ENCODE measurements at places on chromosomes 6 and 20. TPM values are rescaled to one million over a fixed set of nuclear protein-coding genes. Genes with fewer than 3 reads are reported as not detected.

DNA sequence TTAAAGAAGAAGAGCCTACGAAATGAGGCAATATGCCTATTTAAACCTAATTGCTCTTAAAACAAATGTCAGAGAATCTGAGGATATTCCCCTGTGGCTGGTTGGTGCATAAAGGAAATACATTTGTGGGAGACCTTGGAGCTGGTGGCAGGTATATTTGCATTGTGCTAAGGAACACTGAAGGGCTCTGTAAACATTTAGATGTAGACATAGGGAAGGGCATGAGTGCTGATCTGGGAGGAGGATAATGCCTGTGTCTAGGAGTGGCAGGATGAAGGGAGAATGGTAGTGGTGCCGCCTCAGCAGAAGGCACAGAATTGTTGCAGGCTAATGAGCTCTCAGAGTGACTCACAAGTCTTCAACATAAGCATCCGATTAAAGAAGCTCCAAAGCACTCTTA lies 85.8 kb downstream of the CD164 start:
- DNase-seq: no peak

DNA sequence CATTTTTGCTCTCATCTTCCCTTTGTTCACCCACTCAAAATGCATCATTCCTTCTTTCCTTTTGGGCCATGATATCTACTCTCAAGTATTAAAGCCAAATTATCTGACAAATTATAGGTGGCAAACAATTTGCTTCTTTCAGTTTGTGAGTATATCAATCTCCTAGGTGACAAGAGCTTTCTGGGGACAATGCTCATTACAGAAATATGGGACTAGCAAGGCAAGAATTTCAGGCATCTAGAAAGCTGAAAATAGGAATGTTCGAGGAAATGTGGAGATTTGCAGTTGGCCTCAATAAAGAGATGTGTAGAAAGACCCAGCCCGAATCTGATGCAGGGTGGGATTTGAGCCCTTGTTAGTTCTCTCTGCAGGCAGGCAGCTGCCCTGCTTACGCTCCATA lies 71.8 kb downstream of the ALDH8A1 start:
- no peak for DNase-seq

DNA sequence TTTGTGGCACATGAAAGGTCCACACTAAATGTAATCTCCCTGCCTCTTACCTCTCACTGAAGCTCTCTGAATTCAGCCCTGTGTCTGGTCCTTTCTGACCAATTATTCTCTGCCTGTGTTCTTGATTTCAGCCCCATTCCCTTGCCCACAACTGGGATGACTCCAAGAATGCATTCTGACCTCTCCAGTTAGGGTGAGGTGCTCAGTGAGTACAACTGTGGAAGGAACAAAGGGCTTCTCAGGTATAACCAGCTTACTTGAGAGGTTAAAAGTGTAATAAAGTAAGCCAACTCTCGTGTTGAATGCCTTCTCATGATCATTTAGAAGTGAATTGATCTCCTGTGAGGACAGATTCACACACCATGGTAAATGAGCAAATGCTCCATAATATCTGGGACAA lies 88.1 kb downstream of the GCLC start:
- DNase-seq: no peak

- no peak for DNase-seq
Observed at GRCh38 chr6:12800120-12800519, 83.6 kb downstream of the PHACTR1 start.

- DNase-seq: no peak
Observed at GRCh38 chr6:131628726-131629125, 684 bp upstream of the MED23 start.

GRCh38 chr6:144479991-144480390 lies 194.9 kb downstream of the UTRN start:
- no peak for DNase-seq

DNA sequence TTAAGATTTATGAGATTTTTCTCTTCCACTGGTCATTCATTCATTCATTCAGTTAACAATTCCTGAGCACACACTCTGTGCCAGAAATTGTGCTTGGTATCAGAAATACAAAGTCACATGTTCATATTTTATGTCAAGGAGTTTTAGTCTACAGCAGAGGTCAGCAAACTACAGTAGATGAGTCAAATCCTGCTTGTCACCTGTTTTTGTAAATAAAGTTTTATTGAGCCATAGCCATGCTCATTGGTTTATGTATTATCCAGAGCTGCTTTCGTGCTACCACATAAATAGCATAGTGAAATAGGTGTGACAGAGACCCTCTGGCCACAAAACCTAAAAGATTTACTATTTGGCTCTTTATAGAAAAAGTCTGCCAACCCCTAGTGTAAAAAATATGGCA lies 46.8 kb downstream of the THEMIS start:
- no peak for DNase-seq

DNA sequence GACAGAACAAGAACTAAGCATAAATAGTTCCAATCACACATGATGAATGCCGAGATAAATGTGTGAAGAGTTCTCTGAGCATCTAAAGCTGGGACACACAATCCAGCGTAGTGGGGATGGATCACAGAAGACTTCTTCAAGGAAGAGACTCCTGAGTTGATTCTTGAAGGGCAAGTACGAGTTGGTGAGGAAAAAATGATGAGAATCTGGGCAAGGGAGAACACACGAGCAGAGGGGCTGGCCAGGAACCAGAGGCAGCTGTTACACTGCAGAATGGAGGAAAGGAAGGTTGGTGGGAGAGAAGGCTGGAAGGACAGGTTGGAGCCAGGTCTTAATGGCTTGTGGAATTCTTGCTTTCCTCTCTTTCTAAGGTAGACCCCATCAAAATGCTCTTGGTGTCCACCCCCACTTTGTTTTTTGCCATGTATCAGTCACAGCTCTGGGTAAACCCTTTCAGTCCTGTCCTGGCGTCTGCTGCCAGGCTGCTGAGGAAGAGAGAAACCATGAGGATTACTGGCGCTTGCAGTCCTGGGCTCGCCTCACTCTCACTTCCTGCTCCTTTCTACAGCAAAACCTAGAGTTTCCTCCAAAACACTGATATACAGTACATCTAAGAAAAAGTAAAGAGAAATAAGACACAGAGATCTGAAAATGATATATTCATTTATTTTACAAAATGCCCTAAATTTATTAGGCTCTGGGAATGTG lies 127.6 kb upstream of the FAM184A start:
- no peak for DNase-seq

DNA sequence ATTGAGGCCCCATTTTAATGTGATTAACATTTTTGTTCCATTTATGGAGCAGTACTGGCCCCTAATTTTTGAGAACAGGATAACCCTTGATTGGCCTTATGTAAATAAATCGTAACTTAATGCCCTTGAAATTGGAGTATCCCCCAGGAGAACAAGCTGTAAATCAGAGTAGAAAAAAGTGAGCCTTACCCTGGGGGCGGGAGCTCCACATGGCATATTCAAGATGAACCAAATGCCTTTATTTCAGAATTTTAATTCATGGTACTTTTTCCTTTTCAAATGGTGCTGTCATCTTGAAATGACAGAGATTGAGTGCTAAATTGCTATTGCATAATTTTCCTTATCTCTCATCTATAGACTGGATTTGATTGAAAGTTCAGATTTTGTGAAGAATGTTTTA lies 809.5 kb upstream of the FLRT3 start:
- no peak for DNase-seq

- DNase-seq: no peak
Observed at GRCh38 chr20:62887152-62887859, 25.7 kb upstream of the TCFL5 start.

GRCh38 chr6:3819161-3820110 lies 29.7 kb upstream of the FAM50B start:
- DNase-seq: no peak

- DNase-seq: no peak
Observed at GRCh38 chr6:20800229-20800628, 266.0 kb downstream of the CDKAL1 start.

- DNase-seq: no peak
Observed at GRCh38 chr6:25217829-25218228, 61.3 kb upstream of the CARMIL1 start.

DNA sequence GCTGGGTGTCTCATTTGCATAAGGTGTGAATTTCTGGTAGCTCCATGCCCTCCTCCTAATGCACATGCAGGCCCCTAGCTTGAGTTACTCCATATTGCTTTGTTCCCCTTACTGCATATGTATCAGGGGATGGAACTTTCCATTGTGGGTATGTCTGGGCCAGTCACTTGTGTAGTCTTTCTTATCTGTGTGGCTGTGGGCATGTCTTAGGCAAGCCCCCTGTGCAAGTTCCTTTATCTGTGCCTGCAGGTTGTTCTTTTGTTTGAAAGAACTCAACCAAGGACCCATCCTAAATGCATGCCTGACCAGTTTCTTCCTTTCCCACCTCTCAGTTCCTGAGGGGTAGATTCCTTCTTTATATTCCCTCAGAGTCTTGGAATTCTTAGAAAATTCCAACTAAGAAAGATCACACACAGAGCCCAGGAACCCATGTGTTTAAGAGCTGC lies 23.6 kb downstream of the MBOAT1 start:
- DNase-seq: peak; percentile 37

- no peak for DNase-seq
Observed at GRCh38 chr6:37139230-37139962, 30.6 kb upstream of the PIM1 start.

DNA sequence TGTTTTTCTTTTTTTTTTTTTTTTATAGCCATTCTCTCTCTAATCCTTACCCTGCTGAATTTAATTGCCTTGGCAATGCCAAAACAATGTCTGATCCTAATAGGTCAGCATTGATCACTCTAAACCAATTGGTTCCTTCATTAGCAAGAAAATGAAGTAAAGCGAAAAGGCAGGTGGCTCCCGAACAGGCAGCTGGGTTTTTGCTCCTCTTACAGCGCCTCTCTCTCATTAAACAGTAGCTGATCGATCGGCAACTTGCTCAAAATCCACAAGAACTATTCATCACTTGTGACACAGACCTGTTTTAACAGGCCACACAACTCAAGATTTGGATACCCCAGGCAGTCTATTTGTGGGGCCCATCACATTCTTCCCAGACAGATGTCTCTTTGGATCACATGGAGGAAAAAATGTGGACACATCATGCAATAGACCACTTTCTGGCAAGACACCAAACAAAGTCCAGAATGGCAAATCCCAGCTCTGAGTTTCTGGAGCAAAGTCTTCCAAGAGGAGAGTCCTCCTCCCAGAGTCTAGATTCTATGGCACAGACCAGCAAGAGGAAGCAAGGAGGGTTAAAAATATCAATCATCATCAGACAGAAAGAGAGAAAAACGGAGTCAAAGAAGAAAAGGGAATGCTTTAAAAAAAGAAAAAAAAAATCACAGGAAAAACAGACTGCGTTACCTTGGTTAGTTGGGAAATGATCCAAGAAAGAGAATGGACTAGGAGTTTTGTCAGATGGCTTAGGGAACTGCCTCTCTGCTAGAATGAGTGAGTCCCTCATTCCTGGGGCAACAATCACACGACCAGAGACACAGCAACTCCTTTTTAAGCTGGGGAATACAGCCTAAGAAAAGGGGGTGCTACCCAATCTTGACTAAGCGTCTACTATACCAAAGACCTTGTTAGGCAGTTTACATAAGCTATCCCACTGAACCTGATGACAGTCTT lies 247.8 kb downstream of the BTBD9 start:
- DNase-seq: no peak

DNA sequence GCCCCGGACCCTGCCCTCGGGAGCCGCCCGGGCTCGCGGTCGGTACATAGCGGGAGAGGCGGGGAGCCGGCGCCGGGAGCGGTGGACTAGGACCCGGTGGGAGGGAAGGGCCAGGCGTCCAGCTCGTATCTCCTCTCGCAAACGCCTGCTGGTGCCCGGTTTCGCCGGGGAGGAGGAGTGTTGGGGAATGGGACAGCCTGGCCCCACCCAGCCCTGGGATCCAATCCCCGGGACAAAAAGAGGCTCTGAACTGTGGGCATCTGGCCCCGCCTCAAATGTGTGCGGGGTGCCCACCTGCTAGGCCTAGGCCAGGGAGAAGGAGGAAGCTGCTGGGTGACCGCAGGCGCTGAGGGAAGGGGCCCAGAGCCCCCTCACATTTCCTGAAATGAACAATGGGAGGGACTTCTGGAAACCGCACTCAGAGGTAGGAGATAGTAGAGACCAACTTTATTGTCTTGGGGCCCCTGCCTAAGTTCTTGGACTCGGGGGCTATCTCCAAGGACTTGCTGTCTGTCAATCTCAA lies at the start of gene KCNK17:
TSS of gene KCNK17 (minus strand) at position 147 of the 523 bp plus-strand sequence. CDS start at position 48, 99 bp downstream.
- no peak for DNase-seq

GRCh38 chr6:32397252-32397920 lies 9.6 kb downstream of the BTNL2 start:
- no peak for DNase-seq

GRCh38 chr6:84801250-84801649 lies 36.9 kb upstream of the TBX18 start:
- DNase-seq: no peak

DNA sequence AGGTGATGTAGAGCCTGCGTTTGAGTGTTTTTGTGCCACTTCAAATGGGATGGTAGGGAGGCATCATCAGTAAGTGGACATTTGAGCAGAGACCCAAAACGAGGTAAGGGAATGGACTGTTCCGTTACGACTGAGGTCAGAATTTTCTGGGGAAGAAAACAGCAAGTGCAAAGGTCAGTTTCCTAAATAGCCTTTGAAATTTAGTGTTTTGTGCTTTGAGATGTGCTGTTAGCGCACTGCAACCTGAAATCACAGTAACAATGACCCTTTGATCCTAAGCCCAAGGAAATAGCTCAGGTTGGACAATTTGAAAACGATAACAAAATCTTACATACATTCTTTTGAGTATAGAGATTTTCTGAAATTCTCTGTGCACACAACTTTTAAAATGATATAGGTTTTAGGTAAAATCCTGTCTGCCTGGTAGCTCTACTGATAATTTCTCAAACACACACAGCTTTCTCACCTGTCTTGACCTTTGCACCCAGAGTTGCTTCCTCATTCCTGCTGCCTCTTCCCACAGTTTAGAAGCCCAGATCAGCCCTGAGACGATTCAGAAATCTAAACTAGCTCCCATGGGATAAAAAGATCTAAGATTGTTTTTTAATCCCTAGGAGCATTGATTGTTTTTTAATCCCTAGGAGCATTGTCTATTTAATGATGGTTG lies 22.1 kb downstream of the DCBLD1 start:
- DNase-seq: no peak

DNA sequence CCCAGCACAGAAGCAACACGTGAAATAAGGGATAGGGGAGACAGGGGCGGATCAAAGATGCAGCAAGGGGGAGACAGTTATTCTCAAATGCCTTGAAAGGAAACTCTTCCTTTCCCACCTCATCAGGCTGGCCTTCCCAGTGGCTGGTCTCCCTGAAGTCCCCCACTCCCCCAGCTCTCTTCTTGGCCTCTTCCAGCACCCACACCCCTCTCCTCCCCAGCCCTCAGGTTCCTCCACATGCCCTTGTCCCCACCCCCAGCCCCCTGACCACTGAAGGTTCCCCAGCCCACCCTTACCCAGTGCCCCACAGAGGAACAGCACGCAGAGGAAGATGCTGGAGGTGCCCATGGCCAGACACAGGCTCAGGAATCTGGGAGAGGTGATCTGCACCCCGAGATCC lies 1.7 kb upstream of the LY6G6D start:
- no peak for DNase-seq

GRCh38 chr6:159654483-159655098 lies 38.5 kb downstream of the SOD2 start:
- peak; percentile 45 for DNase-seq

Gene ITPA
- 81.3 TPM for polyA plus RNA-seq

Gene PRDM13
- not detected for polyA plus RNA-seq

Gene MOXD1
- not detected for polyA plus RNA-seq

Gene SLC24A3
- not detected for polyA plus RNA-seq

Gene ARMC12
- polyA plus RNA-seq: not detected

Gene SLC35D3
- polyA plus RNA-seq: not detected

Gene HSPA12B
- not detected for polyA plus RNA-seq
